Substantia nigra (tissue), 51 donors: ENCODE measurements at places on chromosomes 1 and 21.

- DNase-seq = no peak
Observed at GRCh38 chr1:90127288-90127953, 132.5 kb downstream of the ZNF326 start.

DNA sequence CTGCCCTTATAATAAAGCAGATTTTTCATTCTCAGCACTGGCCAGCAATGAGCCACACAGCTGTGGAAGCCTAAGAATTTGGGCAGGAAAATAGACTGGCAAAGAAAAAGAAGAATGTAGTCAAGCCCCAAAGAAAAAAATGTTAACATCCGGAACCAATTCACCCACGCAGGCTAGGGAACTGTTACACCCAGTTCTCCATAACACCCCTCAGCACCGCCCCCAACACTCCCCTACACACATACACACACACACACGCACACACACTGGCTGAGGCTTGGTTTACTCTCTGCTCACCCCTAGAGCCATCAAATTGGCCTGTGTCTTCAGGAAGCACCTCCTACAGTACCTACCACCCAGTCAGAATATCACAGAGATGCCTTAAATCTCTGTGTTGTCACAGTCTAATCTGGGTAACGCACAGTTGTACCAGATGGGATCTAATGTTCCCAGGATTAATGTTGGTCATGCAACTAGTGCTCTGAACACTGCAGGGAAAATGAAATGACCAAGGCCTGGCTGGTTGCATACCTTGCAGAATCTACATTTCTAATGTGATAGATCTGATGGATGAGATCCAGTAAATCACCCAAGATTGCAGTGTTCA lies 14.5 kb downstream of the TBX15 start:
- no peak for DNase-seq

DNA sequence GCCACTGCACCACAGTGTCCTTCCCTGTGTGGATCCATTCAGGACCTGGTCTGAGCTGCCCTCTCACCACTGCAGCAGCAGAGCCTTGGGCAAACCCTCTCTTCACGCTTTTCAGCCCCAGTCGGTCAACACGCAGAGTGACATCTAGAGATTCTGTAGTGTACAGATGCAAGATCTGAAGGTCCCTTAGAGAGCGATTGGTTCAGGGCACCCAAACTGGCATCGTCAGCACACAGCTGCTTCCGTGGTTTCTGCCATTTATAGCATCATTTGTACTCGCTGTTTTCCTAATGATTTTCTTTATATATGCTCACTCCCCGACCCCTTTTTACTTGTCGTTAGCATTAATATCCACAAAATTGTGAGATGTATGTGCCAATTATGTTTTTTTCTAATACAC lies 1.5 kb upstream of the ASCL5 start:
- no peak for DNase-seq

DNA sequence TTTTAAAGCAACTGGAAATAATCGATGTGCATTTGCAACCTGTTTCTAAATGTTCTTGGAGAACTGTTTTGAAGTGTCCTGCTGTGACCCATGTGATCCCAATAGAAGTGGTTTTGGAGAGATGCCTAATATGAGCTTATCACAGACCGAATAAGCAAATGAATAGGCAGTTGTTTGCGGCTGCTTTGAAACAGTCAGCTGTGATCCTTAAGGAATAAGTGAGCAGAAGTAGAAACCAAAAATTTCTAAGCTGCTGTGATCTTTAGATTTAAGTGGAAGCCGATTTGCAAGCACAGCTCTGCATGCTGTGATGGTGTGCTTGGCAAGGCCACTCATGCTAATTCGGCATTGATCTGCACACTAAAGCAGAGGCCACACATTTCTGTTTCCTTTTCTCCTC lies 329.5 kb upstream of the DUSP10 start:
- no peak for DNase-seq
